Activated T-cell treated with anti-CD3 and anti-CD28 coated beads for 1 hour (primary cell): ENCODE measurements at places on chromosomes 13 and 19.
A peak's percentile ranks its signal among the peaks of the same experiment; 100 is the strongest.

DNA sequence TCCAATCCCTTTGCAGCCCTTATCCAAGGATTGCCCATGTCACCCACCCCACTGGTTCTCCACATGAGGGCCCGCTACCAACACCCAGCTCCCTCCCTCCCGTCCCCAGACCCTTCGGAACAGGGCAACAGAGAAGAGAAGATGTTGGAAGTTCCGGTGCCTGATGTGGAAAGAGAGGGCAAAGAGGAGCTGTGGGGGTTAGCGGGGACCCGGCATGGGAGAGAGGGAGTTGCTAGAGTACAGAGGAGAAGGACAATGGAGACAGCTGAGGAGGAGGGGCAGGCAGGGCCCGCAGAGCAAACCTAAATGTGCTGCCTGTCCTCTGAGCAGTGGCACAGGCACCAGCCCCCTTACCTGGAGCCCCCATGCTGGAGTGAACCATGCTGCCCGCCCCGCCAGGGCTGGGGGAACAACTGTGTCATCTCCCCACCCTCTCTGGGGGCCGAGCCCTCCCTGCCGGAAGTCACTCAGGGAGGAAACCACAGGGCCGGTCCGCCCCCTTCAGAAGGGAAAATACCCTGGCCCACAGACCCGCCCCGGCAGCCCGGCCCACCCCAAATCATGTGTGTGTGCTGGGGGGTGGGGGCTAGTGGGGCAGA is at the start of gene POU2F2:
POU2F2 (minus strand) TSS at position 417 of the 599 bp plus-strand sequence; CDS start at position 382, 35 bp downstream.
- DNase-seq: peak; percentile 84

- DNase-seq: no peak
Measured at GRCh38 chr19:2166741-2167738, 3.3 kb downstream of the DOT1L start.

- no peak for DNase-seq
Measured at GRCh38 chr19:38047049-38047438, 140.0 kb downstream of the SIPA1L3 start.

DNA sequence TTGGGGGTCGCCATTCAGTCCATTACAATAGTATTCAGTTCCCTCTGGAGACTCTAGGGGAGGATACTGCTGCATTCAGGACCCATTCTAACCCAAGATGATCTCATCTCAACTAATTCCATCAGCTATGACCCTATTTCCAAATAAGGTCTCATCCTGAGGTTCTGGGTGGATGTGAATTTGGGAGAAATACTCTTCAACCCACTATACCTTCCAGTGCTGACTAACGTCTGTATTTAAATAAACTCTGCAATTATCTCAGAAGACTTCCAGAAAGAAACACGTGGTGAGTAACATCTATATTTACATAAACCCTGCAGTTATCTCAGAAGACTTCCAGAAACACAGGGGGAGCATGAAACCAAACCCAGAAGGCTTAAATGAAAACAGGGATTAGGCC is 1300.7 kb downstream of the PCDH9 start:
- no peak for DNase-seq

DNA sequence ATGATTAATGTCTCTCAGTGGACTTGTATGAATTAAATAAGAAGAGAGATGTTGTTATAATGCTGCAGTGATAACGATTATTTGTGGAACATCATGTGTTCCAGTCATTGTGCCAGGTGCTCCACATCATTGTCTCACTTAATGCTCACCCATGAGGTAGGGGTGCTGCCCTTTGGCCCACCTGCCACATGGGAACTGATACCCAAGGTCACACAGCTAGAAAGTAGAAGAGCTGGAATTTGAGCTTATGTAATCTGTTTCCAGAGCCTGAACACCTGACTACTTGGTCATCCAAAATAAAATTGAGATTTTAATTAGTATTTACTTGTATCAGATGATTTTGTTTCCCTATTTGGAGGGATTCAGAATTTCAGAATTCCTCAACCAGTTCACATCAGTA is 36.0 kb upstream of the GPI start:
- DNase-seq: no peak

GRCh38 chr13:92767468-92767867 is 459.1 kb upstream of the GPC6 start:
- DNase-seq: no peak

DNA sequence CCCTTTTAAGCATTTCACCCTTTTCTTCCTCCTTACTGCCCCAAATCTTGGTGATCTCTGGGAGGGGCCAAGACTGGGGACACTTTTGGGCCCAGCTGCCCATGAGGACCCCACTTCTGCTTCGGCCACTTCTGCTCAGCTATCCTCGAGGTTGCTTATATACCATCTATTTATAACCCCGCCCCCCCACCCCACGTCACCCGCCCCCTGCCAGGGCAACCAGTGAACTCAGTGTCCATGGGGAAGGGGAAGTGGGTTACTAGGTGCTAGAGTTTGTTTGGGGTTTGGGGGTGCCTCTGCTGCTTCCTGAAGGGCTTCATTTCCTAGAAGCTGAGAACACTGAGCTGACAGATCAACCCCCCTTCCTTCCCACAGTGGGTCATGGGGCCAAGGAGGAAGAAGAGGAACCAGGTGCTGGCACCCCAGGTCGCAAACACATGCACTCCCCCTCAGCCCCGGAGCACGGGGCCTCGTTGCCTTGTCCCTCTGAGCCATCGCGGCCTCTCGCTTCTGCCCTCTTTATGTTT is 6.1 kb upstream of the ADGRE5 start:
- peak; percentile 55 for DNase-seq

DNA sequence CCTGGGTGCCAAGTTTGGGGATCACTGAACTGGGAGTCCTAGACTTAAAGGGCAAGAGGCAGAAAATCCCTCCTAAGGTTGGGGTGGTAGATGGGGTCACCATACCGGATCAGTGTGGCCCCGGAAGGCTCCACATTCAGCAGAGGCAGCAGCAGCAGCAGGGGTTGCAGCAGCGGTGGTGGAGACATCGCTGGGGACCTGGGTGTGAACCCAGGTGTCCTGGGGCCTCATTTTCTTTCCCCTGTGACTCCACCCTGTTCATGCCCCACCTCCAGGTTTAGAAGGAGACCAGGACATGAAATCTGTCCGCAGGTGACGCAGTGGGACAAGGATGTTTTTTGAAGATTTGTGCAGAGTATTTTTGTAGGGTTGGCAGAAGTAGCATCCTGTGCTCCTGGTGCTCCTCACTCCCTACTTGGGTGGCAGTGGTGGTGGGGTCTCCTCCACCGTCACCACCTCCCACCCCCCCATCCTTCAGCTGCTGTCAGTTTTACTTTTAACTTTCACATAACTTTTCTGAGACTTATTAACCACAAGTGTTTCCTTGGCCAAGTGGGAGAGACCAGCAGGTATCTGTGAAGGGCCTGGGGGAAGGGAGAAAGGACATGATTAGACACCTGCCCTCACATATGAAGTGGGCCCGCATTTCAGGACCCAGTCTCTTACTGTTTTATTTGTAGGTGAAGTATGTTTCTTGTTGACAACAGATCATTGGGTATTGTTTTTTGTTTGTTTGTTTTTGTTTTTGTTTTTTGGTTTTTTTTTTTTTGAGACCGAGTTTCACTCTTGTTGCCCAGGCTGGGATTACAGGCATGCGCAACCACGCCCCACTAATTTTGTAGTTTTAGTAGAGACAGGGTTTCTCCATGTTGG is at the start of gene NAPSA:
NAPSA (minus strand) TSS at position 206 of the 873 bp plus-strand sequence; CDS start at position 188, 18 bp downstream.
- DNase-seq: no peak

- DNase-seq: no peak
Measured at GRCh38 chr19:44582581-44583265, 30.6 kb upstream of the IGSF23 start.

- DNase-seq: peak; percentile 33
Measured at GRCh38 chr19:14450168-14450874, 17.2 kb downstream of the PKN1 start.

DNA sequence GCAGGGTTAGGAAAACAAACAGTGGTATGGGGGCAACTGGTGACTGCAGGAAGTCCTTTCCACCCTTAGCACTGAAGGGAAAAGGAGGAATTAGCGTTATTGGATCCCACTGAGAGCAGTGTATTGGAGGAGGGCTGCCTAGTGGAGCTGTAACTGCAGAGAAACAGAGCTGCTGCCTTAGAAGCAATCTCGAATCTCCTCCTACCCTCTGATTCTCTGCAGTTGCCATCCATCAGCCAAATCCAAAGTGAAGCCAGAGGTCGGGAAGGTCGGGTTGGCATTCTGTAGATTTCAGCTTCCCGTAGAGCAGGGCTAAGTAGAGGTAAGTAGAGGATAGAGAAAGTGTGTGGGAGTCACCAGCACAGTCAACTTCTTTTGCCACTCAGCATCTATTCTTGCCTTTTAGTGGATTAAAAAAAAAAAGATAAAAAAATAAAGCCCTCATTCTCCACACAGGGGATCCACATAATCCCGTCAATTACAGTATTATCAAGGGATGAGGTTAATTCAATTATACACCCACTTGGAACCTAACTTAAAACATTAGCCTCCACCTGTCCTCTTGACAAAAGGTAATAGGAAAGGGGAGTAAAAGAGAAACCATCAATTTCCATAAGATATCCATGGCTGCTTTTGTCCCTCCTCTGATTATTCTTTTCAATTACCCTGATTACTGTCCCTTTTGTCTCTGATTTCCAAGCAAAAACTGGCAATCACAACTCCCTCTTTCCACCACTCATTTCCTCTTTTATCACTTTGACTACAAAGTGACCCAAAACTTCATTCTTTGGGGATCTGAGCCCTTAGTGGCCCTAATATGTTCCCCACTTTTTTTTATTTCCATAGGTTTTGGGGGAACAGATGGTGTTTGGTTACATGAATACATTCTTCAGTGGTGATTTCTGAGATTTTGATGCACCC is 234.7 kb downstream of the RBM26 start:
- DNase-seq: no peak
